ENCODE measurements at places on chromosomes 7 and 10.

GRCh38 chr10:129851941-129852640 is 112.0 kb downstream of the EBF3 start:
- no peak overlapping the region for H3K4me3 ChIP-seq
- no peaks in the 10 kb centered on the region for H3K4me1 ChIP-seq
- H3K27me3 ChIP-seq: no peaks in the 10 kb centered on the region
- peaks cover 35% of the 10 kb centered on the region for H3K36me3 ChIP-seq

GRCh38 chr7:155846156-155846555 is 33.9 kb upstream of the SHH start:
- H3K4me1 ChIP-seq: no peaks in the 10 kb centered on the region
- no peak for DNase-seq
- H3K27me3 ChIP-seq: no peaks in the 10 kb centered on the region
- H3K36me3 ChIP-seq: no peaks in the 10 kb centered on the region
- no peak overlapping the region for H3K27ac ChIP-seq

GRCh38 chr10:4063717-4064116 is 278.7 kb upstream of the KLF6 start:
- no peaks in the 10 kb centered on the region for H3K27me3 ChIP-seq
- H3K36me3 ChIP-seq: no peaks in the 10 kb centered on the region
- no peak for DNase-seq

DNA sequence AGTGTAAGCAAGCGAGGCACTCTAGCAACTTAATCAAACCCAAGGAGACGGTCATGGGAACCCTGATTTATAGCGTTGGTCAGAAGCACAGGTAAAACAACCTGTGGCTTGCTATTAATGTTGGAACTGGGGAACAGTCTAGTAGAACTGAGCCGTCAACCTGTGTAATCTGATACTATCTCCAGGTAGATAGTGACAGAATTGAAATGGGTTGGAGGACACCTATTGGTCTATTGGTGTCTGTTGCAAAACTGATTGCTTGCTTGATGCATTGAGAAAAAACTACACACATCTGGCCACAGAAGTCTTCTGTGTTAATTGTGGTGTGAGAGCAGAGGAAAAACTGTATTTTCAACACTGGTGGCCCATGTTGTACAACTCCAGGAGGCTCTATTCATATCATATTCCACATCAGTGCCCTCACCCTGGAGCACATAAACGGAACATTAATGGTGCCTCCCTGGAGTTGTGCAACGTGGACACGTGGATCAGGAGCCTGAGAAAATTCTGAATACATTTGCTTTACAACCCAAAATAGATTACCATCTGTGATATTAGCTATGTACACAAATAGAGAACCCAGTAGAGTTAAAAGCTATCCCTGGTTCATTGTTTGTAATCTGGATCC is 112.2 kb downstream of the MYO3A start:
- H3K27me3 ChIP-seq: no peaks in the 10 kb centered on the region
- H3K4me1 ChIP-seq: no peaks in the 10 kb centered on the region
- H3K27ac ChIP-seq: no peak overlapping the region
- no peaks in the 10 kb centered on the region for H3K36me3 ChIP-seq
- no peak overlapping the region for H3K4me3 ChIP-seq
- no peak for DNase-seq

GRCh38 chr10:14782691-14783363 is 8.1 kb upstream of the FAM107B start:
- no peaks in the 10 kb centered on the region for H3K27me3 ChIP-seq
- peaks cover 18% of the 10 kb centered on the region for H3K4me1 ChIP-seq
- DNase-seq: no peak
- no peaks in the 10 kb centered on the region for H3K36me3 ChIP-seq
- H3K27ac ChIP-seq: no peak overlapping the region

- H3K4me1 ChIP-seq: no peaks in the 10 kb centered on the region
- H3K4me3 ChIP-seq: no peak overlapping the region
- H3K27me3 ChIP-seq: no peaks in the 10 kb centered on the region
- no peak overlapping the region for H3K27ac ChIP-seq
- no peak for DNase-seq
Observed at GRCh38 chr7:26440233-26441001, 148.8 kb downstream of the SNX10 start.

DNA sequence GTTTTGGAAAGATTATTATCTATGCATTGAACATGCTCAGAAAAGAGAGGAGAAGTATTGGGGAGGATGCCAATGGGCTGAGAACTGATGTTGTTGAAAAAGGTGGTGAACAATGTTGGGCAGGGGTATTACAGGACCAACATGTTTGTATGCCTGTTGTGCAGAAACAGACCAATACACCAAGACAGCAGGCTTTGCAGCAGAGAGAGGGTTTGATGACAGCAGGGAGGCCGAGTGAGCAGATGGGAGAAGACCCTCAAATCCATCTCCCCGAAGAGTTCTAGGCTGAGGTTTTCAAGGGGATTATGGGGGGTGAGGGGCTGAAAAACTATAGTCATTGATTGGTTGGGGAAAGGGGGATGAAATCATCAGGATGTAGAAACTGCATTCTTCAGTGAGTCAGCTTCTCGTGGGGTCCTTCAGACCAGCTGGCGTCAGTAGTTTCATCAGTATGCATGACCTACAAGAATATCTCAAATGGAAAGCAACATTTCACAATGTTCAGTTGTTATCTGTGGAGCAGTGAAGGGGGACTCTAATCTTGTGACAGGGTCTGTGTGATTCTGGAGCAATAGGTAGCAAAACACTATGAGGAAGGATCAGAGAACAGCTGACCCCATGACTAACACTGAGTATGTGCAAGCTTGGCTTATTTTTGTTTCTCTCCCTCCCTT is 167.8 kb downstream of the BAMBI start:
- no peak for DNase-seq
- H3K27ac ChIP-seq: peak overlapping the region; percentile 33
- no peak overlapping the region for H3K4me3 ChIP-seq
- no peaks in the 10 kb centered on the region for H3K36me3 ChIP-seq

DNA sequence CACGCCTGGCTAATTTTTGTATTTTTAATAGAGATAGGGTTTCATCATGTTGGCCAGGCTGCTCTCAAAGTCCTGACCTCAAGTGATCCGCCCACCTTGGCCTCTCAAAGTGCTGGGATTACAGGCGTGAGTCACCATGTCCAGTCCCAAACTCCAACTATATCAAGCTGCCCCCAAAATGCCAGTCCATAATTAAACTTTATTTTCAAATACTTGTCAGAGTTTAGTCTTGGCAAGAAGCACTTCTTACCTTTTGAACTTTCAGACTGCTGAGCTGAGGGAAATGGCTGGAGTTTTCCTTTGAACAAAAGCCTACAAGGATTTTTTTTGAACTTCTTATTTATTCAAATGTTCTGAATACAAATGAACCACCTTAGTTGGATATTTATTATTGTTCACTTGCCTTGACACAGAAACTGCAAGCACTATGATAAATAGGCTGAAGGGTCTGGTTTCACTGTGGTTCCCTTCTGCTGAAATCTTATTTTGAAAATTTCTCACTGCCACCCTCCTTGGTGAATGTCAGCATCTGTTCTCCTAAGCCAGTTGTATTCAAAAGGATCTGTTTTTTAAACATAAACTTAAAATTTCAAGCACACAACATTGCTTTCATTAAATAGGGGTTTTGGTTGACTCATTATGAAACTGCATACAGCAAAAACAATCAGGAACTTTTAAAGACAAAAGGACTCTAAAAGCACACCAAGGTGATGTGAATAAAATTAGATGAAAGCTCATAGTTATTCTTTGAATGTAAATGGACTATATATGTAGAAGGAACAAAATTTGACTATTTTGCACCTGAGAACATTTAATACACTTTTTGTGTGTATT is 101.7 kb upstream of the SLC26A5 start:
- DNase-seq: no peak
- H3K36me3 ChIP-seq: no peaks in the 10 kb centered on the region
- no peaks in the 10 kb centered on the region for H3K4me1 ChIP-seq
- H3K27ac ChIP-seq: no peak overlapping the region
- H3K4me3 ChIP-seq: no peak overlapping the region

DNA sequence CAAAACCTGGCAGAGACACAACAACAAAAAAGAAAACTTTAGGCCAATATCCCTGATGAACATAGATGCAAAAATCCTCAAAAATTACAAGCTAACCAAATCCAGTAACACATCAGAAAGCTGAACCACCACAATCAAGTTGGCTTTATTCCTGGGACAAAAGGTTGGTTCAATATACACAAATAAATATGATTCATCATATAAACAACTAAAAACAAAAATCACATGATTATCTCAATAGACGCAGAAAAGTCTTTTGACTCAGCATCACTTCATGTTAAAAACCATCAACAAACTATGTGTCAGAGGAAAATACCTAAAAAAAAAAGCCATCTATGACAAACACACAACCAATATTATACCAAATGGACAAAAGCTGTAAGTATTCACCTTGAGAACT is 283.5 kb downstream of the THSD7A start:
- no peaks in the 10 kb centered on the region for H3K36me3 ChIP-seq
- no peak overlapping the region for H3K4me3 ChIP-seq
- H3K27me3 ChIP-seq: no peaks in the 10 kb centered on the region
- no peaks in the 10 kb centered on the region for H3K4me1 ChIP-seq
- DNase-seq: no peak

GRCh38 chr10:119496273-119496672 is 46.2 kb downstream of the RGS10 start:
- H3K4me3 ChIP-seq: no peak overlapping the region
- H3K36me3 ChIP-seq: no peaks in the 10 kb centered on the region
- H3K27ac ChIP-seq: peak overlapping the region; percentile 23
- peak; percentile 34 for DNase-seq

- no peak overlapping the region for H3K4me3 ChIP-seq
- peaks cover 5% of the 10 kb centered on the region for H3K27me3 ChIP-seq
- peaks cover 5% of the 10 kb centered on the region for H3K4me1 ChIP-seq
- H3K36me3 ChIP-seq: no peaks in the 10 kb centered on the region
Observed at GRCh38 chr7:143248761-143249354, 14.4 kb upstream of the GSTK1 start.

DNA sequence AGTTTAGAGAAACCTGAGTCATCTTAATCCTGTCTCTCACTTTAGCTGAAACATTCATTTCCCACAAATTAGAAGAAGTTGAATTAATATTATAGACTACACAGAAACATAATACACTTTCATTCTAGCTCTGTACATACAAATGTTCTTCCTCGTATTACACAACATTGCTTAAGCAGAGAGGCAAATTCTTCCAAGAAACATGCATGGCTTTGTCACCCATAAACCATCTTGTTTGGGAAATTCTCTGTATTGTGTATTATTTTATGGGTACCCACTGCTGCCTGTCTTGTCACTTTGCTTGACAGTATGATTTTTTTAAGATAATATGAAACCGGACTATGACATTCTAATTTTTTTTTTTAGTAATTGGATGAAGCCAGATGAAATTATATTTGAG is 104.0 kb downstream of the SRI start:
- H3K4me1 ChIP-seq: no peaks in the 10 kb centered on the region
- H3K36me3 ChIP-seq: no peaks in the 10 kb centered on the region
- H3K27ac ChIP-seq: no peak overlapping the region
- no peaks in the 10 kb centered on the region for H3K27me3 ChIP-seq
- DNase-seq: no peak

DNA sequence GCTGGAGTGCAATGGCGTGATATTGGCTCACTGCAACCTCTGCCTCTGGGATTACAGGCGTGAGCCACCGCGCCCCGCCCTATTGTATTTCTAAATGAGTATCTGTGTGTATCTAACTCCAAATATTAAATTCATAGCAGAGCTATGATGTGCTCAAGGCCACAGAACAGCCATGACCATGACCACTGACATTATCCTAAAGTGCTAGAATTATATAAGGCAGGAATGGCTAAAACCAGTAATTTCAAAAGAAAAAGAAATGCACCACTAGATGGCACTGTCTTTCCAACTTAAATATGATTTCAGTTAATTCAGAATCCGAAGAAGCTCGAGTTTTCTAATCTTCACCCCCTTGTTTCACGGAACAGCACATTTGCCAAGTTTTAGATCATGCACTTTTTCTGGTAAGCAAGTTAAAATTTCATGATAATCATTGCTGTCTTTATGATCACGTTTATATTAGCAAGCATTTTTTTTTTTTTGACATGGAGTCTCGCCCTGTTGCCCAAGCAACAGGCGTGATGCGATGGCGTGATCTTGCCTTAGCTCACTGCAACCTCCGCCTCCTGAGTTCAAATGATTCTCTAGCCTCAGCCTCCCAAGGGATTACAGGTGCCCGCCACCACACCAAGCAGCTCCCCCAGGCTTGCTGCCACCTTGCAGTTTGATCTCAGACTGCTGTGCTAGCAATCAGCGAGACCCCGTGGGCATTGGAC is 65.3 kb downstream of the OR13A1 start:
- peak; percentile 85 for DNase-seq
- H3K27me3 ChIP-seq: no peaks in the 10 kb centered on the region
- H3K27ac ChIP-seq: no peak overlapping the region
- H3K36me3 ChIP-seq: no peaks in the 10 kb centered on the region
- no peak overlapping the region for H3K4me3 ChIP-seq

- H3K27ac ChIP-seq: no peak overlapping the region
- no peak overlapping the region for H3K4me3 ChIP-seq
- no peaks in the 10 kb centered on the region for H3K27me3 ChIP-seq
- DNase-seq: no peak
Observed at GRCh38 chr10:9845075-9845474, 1172.6 kb upstream of the CELF2 start.

GRCh38 chr10:113115556-113115955 is 165.5 kb downstream of the TCF7L2 start:
- no peak overlapping the region for H3K27ac ChIP-seq
- no peaks in the 10 kb centered on the region for H3K36me3 ChIP-seq
- H3K4me3 ChIP-seq: no peak overlapping the region
- DNase-seq: no peak
- H3K27me3 ChIP-seq: no peaks in the 10 kb centered on the region

GRCh38 chr7:20304366-20304765 is 26.3 kb upstream of the ITGB8 start:
- peaks cover 12% of the 10 kb centered on the region for H3K4me1 ChIP-seq
- H3K27me3 ChIP-seq: no peaks in the 10 kb centered on the region
- H3K36me3 ChIP-seq: no peaks in the 10 kb centered on the region
- no peak overlapping the region for H3K27ac ChIP-seq
- no peak for DNase-seq
- H3K4me3 ChIP-seq: no peak overlapping the region

GRCh38 chr10:77297393-77297739 is 340.2 kb downstream of the KCNMA1 start:
- H3K4me1 ChIP-seq: peaks cover 29% of the 10 kb centered on the region
- DNase-seq: peak; percentile 74
- H3K27me3 ChIP-seq: no peaks in the 10 kb centered on the region

DNA sequence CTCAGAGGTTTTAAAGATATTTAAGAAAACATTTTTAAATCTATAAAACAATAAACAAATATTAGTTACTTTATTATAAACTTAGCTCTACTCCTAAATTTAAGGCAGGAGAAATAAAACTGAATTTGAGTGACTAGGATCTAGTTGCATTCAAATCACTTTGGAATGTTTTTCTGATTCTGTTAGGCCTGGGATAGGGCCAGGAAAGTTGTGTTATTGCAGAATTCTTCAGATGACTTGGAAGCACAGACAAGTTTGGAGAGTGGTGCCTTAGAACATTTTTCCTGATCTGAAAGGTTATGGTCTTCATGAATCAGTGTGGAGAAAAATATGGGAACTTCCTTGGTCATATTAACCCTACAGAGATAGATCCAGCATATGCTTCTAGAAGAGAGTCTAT is 15.6 kb upstream of the SLC25A13 start:
- no peak overlapping the region for H3K4me3 ChIP-seq
- no peaks in the 10 kb centered on the region for H3K27me3 ChIP-seq
- peaks cover 4% of the 10 kb centered on the region for H3K4me1 ChIP-seq
- H3K27ac ChIP-seq: no peak overlapping the region
- DNase-seq: peak; percentile 74
- H3K36me3 ChIP-seq: no peaks in the 10 kb centered on the region
